ENCODE measurements at places on chromosomes 6 and 20.

- DNase-seq: no peak
Measured at GRCh38 chr6:144612811-144613210, 327.7 kb downstream of the UTRN start.

- no peak for DNase-seq
Measured at GRCh38 chr6:97195117-97195516, 87.9 kb downstream of the MMS22L start.

DNA sequence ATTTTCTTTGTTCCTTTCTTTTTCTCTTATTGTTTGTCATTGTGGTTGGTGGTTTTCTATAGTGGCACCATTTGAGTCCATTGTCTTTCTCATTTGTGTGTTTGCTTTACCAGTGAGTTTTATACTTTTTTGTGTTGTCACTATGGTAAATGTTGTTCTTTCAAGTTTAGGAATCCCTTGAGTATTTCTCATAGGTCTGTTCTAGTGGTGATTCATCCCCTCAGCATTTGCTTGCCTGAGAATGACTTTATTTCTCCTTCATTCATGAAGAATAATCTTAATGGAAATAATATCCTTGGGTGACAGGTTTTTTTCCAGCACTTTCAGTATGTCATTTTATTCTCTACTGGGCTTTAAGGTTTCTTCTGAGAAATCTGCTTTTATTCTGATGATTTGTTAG, 209.2 kb upstream of the ASCC3 start:
- no peak for DNase-seq

- DNase-seq: no peak
Measured at GRCh38 chr20:57694481-57694880, 15.3 kb downstream of the PMEPA1 start.

DNA sequence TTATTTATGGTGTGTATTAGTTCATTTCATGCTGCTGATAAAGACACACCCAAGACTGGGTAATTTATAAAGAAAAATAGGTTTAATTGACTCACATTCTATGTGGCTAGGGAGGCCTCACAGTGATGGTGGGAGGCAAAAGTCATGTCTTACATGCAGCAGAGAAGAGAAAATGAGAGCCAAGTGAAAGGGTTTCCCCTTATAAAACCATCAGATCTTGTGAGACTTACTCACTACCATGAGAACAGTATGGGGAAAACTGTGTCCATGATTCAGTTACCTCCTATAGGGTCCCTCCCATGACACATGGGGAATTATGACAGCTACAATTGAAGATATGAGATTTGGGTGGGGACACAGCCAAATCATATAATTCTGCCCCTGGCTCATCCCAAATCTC, 150.0 kb upstream of the AHI1 start:
- no peak for DNase-seq

DNA sequence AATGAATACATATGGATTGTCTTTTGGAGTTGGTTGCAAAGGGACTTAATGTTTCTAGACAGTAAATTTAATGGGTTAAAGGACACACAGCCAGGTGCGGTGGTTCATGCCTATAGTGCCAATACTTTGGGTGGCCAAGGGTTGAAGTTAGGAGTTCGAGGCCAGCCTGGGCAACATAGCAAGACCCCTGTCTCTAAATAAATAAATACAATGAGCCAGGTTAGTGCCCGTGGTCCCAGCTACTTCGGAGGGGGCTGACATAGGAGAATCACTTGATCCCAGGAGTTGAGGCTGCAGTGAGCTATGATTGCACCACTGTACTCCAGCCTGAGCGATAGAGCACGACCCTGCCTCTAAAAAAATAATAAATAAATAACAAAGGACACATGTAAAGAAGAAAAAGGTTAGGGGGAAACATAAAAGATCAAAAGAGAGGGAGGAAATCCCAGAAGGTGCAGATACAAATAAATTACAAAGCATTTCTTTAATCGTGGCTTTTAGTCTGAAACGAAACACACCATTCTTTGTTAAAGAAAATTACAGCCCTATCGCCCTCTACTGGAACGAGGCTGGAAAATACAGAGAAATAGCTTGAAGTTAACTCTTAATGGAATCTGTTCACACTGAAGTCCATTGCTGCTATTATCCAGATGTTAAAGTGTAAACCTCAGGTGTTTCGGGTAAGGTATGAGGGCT, 42.6 kb upstream of the SCML4 start:
- DNase-seq: no peak

DNA sequence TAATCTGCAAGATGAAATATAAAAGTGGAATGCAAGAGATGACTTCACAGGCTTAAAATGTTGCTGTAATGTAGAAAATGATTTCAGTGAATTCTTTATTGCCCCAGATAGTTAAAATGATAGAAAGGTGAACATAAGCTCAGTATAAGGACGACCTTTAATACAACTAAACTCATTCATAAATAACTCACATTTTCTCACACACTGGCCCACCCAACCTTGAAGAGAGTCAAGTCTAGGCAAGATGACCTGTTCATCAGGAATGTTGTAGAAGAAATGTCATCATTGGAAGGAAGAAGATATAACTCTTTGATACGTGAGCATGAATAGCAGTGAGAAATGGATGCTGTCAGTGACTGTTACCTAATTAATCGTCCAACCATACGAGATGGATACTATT, 111.1 kb upstream of the SASH1 start:
- no peak for DNase-seq

DNA sequence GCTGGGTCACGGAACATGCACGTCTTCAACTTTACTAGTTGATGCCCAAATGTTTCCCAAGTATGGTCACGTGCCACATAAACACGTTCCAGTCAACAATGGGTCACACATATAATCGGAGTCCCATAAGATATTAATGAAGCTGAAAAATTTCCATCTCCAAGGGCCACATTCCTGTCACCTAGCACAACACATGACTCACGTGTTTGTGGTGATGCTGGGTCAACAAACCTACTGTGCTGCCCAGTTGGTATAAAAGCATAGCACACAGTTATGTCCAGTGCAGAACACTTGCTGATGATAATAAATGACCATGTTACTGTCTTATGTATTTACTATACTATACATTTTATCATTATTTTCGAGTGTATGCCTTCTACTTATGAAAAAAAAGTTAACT, 68.0 kb upstream of the INSM1 start:
- no peak for DNase-seq

DNA sequence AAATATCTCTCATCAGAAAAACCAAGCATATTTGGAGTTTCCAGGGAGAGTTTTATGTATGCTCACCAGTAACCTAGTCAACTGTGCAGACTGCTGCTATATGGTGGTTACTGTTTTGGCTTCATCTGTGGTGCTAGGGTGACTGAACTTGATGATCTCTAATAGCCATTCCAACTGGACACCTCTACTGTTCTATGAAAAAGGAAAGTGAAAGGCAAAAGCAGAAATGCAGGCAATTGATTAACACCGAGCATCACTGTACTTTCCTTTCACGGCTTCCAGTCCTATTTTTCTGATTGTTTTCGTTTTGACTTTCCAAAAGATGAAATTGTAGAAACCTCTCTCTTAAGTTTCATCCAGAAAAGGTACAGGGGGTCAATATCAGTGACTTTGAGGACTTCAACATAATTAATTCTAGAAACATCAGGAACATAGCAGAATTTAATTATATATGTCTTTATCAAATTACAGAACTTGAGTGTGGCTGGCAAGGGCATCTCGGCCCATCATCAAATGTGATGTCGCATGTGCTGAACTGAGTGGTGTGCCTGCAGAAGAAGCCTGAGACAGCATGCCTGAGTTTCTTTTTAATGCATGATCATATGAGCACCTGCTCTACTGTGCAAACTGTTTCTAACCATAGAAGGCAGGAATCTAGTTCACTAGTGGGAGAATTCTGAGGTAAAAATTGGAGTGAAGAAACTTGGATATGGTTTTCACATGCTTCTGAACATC, 464.3 kb upstream of the FLRT3 start:
- no peak for DNase-seq

- peak; percentile 36 for DNase-seq
Measured at GRCh38 chr6:26124781-26125685, 37.8 kb downstream of the HFE start.

GRCh38 chr6:39328066-39328465, 5.6 kb upstream of the KCNK16 start:
- DNase-seq: no peak

- DNase-seq: no peak
Measured at GRCh38 chr6:121748850-121749249, 313.4 kb downstream of the GJA1 start.
